Activated effector memory CD4-positive, alpha-beta T cell treated with Interleukin-2 at 50 U/mL for 16 hours (primary cell): ENCODE measurements at places on chromosomes 2 and 18.
A peak's percentile ranks its signal among the peaks of the same experiment; 100 is the strongest.

GRCh38 chr2:43461453-43462073 lies 134.3 kb downstream of the THADA start:
- DNase-seq = no peak

DNA sequence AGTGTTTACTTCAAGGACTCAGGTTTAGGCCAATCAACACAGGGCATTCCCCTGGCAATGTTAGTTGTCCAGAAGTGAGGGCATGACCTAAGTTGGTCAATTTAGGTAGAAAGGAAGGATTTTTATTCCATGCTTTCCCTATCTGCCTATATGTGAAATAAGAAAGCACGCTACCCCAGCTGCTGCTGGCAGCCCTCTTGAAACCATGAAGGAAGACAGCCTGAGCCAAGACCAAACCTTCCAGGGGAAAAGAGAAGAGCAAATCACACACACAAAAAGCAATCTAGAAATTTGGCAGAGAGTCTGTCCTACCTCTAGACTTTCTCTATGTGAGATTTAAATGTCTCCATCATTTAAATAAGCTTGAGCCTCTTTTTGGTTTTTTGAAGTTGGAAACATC lies 387.6 kb downstream of the TNS1 start:
- no peak for DNase-seq

GRCh38 chr2:75596784-75597183 lies 36.0 kb upstream of the EVA1A start:
- DNase-seq = no peak

- no peak for DNase-seq
These were observed 57.9 kb downstream of the SNORC start for GRCh38 chr2:232927793-232928550.

GRCh38 chr18:21704603-21705364 lies at the start of gene ABHD3:
TSS of gene ABHD3 (minus strand) at chr18:21704774. CDS start at chr18:21704665, 109 bp downstream.
- DNase-seq = peak; percentile 88

DNA sequence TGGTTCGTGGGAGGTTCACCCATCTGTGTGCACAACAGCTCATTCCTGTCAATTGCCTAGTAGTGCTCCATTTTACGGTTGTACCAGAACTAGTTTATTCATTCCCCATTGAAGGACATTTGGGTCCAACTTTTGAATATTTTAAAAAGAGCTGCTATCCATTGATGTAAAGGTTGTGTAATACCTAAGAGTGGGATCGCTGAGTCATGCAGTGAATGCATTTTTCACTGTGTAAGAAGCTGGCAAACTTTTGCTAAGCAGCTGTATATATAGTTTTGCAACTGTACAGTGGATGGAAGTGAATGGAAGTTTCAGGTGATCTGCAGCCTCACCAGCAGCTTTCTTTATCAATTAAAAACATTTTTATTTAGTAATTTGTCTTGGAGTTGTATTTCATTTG lies 104.5 kb downstream of the DCDC2C start:
- no peak for DNase-seq

DNA sequence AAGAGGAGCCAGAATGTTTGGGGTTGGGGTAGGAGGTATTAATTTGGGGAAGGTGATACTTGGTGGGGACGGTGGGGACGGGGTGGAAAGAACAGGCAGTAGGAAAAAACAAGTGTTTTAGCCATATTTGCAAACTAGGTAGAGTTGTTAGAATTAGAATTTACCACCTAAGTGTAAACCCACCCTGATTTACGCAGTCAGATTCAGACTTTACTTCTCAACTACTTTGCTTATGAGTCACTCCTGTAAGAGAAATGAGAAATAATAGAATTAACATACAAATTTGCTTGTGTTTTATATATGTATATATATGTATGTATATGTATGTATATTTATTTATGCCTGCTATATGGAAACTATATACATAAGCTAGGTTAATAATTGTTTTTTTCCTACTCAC lies 1168.2 kb upstream of the ZEB2 start:
- no peak for DNase-seq

- no peak for DNase-seq
These were observed 88.5 kb downstream of the TGIF1 start for GRCh38 chr18:3538456-3538855.
